ENCODE measurements at places on chromosomes 2 and 18.

GRCh38 chr18:12852566-12853315, 31.3 kb downstream of the PTPN2 start:
- no peak for DNase-seq

DNA sequence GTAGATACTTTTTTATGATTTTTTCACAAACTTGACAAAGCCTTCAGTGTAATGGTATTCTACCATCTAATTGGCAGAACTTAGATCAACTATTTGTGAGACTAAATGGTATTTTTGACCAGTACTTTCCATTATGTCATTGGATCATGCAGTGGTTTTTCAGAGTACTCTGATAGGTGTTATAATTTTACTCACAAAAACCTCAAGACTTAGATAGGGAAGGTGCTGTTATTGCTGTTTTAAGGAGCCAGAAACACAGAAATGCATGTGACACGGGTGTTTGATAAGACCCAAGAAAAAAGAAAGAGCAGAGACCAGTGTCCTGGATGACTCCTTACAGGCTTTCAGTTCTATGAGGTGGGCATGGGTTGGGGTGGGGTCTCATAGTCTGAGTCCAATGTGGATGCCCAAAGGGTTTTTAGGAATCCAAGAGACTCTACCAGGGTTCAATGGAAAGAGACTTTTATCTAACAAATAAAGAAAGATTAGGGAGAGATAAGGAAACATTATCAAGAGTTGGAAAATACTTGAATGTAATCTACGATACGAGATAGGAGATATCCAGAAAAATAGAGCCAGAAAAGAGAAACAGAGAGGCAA, 31.3 kb downstream of the SP140 start:
- DNase-seq: no peak

DNA sequence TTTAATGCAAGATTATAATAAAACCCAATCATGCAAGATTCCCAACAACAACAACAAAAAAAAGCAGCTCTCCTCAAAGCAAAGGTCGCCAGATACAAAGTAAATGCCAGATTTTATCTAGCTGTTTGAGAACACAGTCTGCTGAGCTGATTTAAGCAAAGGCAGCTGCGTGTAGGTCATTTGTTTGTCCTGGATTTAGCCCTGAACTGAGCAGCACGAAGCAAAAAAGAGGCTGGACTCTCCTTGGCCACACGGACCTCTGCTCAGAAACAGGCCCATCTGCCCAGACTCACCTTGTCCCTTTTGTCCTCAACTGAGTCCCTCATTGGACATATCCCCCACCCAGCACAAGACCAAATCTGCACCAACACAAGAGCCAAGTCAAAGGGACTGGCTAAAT, 91.5 kb downstream of the PID1 start:
- no peak for DNase-seq

DNA sequence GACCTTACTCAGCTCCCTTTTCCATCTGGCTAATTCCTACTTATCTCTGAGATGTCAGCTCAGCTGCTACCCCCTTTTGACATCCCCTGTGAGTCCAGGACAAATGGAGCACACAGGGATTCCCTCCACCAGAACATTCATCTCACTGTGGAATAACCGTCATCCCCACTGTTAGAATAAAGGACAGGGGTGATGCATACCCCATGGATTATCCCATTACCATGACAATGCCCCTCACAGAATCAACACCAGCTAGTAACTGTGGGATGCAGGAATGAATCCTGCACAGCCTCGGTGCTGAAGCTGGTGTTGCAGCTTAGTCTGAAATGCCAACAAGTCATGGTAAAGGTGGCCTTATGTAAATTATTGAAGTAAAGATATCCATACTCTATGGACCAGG, 624.8 kb upstream of the RAB6C start:
- DNase-seq: no peak

- DNase-seq: peak; percentile 71
Measured at GRCh38 chr2:96089356-96090195, 26.8 kb downstream of the ADRA2B start.

GRCh38 chr2:129139380-129139779, 820.7 kb upstream of the HS6ST1 start:
- no peak for DNase-seq

DNA sequence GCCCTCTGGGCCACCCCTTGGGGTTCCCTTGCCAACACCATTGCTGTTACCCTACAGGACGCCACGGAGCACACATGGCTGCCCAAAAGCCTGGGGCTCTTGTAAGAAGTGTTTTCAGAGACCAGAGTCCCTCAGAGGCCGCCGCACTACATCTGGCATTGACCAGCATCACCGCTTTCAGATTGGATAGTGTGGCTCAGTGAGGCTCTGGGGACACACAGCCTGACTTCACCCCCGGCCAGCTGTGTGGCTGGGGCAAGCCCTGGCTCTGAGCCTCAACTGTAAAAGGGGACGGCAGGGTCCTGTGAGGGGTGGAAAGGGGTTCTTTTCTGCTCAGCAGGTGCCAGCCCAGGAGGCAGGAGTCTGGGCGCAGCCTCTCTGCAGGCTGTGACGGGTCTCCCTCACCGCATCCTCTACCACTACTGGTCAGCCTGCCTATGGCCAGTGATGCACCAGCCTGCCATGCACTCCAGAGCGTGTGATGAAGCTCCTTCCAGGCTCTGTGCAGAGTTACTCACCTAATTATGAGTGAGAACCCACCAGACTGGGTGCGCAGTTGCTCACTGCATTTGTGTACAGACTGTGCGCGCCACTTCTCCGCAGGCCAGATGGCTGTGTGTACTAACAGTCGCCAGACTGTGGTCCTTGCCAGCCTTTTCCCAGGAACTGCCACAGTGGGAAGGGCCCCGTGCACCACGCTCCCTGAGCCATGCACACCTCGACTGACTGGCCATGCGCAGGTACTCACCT, 10.7 kb upstream of the OTOF start:
- no peak for DNase-seq

DNA sequence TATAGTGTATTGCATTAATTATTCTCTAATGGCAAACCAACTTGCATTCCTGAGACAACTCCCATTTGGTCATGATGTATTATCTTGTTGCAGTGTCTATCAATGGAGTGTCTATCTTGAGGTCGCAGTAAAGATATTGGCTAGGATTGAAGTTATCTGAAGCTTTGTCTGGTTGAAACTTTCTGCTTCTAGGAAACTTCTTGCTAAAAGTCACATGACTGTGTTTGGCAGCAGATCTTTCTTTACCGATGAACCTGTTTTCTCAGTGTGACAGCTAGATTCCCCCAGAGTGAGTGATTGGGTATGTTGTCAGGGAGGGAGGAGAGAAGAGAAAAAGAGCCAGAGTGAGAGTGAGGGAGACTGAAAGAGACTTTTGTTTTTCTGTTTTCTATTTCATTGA, 119.6 kb downstream of the QPCT start:
- no peak for DNase-seq

DNA sequence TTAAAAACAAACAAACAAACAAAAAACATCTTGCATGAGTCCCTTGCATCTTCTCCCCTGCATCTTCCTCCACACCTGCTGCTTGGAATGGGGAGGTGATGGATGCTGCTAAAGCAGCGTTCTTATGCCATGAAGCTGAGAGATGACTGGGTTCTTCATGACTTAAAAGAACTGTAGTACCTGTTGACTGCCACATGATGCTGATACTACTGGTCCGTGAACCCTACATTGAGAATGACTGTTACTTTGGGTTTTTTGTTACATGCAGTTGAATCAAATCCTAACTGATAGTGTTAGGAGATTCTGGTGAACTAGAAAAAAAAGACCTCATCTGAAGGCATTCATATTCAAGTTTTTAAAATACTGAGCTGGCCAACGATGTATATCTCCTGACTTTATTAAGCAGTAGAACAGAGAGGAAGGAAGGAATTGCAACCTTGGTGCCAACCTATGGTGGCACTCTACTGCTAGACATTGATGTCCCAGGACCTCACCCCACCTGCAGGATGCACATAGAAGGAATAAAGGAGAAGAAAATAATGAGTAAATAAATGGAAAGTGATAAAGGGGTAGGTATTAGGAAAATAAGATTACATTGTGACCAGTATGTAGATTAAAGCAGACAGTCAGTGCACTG, 63.2 kb upstream of the SPAG16 start:
- DNase-seq: no peak

DNA sequence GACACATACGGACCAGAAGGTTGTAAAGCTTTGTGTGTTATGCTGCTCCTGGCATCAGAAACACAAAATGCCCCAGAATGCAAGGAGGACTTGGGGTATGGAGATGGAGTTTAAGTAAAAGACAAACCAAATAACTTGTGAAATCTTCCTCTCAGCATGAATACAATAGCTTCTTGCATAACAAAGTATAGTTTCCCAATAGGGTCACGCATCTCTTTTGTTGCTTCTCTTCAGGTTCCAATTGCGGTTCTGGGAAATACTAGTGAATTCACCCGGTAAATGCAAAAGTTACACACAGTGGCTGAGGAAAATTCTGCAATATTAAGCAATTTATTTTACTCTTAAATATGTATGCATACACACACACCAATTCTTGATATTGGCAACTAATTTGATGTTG, 339.2 kb upstream of the EPHA4 start:
- DNase-seq: no peak

GRCh38 chr2:231379266-231380215, 16.0 kb upstream of the B3GNT7 start:
- DNase-seq: no peak

DNA sequence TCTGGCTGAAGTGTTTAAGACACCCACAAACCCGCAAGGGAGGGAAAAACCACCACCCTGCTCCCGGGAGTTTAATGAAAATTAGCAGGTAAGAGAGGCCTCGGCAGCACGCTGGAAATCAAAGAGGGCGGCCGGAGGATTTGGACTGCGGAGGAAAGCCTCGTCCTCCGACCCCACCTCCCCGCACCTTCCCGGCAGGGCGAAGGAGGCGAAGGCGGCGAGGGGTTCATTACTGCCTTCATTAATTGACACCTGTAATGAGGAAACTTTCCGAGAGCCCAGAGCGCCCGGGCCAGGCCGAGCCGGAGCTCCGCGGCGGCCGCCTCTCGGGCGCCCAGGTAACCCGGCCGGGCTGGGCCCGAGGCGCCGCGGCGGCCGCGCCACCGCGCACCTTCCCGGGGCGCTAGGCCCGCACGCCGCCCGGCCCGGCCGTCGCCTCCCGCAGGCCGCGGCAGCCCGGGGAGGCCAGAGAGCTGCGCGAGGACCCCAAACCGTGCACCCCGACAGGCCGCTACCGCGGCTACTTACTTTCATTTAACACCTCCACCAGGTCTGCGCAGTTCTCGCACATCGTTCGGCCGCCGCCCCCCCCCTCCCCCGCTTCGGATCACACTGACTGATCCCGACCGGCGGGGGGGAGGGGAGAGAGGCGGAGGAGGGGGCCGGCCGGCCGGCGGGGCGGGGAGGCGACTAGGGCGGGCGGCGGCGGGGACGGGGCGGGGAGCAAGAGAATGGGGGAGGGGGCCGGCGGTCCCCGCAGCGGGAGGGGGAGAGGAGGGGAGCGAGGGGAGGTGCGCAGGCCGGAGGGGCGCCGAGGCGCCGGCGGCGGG, 550 bp downstream of the USP34 start:
- DNase-seq: peak; percentile 95

- no peak for DNase-seq
Measured at GRCh38 chr2:105929516-105929915, 184.8 kb downstream of the NCK2 start.

GRCh38 chr2:164739966-164740365, 101.7 kb downstream of the COBLL1 start:
- no peak for DNase-seq

GRCh38 chr2:67232936-67233335, 164.2 kb upstream of the ETAA1 start:
- no peak for DNase-seq

DNA sequence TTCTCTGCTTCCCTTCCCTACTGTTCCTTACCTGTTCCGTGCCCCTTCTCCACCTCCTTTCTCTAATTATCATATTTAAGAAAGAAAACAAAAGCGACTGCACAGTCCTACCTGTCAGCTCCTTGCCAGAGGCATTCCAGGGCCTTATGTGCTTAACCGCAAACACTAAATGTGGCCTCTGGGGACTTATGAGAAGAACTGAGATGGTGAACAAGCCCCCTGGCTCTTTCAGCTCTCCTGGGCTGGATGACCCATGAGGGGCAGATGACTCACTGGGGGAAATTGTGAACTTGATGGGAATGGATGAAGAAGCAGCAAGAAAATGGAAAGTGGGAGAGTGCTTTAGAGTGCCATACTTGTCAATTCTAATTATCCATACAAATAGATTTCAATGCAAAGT, 106.3 kb upstream of the LYPD1 start:
- no peak for DNase-seq

- DNase-seq: no peak
Measured at GRCh38 chr2:210477496-210477895, 937 bp upstream of the LANCL1 start.

DNA sequence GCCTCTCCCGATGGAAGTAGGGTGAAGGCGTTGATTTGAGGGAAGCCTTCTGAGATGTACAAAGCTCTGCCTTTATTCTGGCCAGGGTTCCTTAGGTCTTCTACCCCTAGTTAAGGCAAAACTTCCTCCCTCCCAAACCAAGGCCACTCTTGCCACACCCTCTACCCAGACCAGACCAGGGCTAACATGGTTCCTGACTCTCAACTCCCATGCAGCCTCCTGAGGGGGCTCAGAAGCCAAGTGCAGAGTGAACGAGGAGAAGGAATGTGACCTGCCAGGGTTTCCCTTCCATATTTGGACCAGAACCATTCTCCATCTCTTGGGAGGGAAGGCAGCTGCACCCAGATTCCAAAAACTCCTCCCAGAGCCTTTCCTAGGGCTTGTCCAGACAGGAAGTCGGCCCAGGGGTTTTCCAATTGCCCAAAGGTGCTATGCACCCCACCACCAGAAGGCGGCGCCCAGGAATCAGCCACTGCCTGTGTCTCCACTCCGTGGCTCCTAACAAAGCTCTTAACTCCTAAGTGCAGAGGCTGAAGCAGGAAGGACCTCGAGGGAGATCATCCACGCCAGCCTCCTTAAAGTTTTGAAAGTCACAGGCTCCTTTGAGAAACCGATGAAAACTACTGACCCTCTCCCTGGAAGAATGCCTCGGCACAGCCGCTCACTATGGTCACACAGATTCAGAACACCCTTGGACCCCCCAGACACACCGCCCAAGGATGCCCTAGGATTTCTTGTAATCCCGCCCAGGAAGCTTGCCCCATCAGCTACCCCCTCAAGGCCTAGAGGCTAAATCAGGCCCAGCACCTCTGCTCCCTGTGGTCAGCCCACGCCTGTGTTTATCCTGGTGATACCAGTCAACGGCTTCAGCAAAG, 157.8 kb downstream of the SMAD2 start:
- DNase-seq: no peak

GRCh38 chr2:170241756-170242155, 63.8 kb downstream of the MYO3B start:
- DNase-seq: no peak

DNA sequence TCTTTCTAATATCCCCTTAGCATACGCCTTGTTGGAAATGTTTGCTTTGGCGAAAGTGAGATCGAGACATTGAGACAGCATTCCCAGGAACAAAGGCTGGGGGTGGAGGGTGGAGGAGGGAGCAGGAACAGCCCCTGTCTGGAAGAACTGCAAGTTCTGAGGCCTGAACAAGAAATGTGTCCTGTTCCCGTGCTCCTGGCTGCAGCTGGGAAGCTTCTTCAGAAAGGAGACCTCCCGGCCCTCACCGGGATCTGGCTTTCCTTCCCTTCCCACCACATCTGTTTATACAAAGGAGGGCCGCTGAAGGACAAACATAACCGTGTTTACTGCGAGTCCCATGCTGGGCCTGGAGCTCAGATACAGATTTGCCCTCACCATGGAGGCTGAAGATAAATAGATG, 35.9 kb downstream of the AFF3 start:
- DNase-seq: no peak

- peak; percentile 89 for DNase-seq
Measured at GRCh38 chr2:235669269-235669831, 175.5 kb downstream of the AGAP1 start.
